ENCODE measurements at places on chromosomes 2 and 18.

- no peak for DNase-seq
Measured at GRCh38 chr2:136114382-136114781, 3.6 kb downstream of the CXCR4 start.

DNA sequence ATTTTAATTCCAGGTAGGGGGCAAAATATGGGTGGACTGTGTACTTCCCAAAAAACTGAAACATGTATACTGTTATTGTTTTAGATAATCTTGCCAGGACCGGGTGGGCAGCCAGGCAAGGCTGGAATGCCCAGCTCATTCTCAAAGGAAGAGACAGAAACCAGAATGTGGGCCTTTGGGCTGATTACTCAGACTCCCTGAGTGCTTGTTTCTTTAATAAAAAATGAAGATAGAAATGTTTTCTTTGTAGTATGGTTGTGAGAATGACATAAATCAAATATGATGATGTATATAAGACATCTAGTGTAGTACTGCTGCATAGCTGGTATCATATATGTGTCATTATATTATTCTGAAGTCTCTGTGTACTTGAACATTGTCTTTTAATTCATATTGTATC is 231.6 kb upstream of the NT5C1B start:
- DNase-seq = no peak

DNA sequence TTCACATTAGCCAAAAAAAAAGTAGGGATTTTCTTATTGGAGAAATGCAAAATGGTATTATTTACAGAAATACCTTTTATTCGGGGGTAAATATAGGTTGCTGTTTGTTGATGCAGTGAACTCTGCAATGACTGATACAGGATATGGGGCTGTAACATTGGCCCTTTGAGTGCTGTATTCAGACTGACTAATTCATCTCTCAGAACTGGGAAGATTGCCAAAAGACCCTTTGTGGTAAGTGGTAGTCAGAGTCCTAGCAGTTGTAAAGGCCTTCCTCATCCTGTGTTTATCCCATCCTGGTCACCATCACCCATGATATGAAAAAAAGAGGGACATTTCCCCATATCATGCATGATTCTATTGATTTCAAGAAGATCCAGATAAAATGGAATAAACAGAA is 14.0 kb upstream of the DCC start:
- DNase-seq = no peak

- DNase-seq = no peak
Measured at GRCh38 chr2:16318474-16319195, 347.0 kb downstream of the CYRIA start.

- no peak for DNase-seq
Measured at GRCh38 chr18:45316127-45316526, 299.1 kb upstream of the SLC14A2 start.

DNA sequence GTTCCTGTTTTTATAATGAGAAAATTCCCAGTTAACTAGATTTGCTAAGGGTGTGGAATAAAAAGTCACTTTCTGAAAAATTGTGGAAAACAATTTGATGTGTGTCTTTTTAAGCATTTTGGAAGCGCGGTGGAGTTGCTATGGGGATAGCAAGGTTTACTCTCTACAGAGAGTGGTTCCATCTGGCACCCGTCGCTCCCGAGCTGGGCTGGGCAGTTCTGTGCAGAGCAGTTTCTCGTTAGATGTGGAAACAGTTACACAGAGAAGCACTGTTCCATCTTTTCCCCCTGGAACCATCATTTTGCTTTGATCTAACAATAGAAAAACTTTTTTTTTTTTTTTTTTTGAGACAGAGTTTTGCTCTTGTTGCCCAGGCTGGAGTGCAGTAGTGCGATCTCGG is 17.4 kb downstream of the LDLRAD4 start:
- no peak for DNase-seq

DNA sequence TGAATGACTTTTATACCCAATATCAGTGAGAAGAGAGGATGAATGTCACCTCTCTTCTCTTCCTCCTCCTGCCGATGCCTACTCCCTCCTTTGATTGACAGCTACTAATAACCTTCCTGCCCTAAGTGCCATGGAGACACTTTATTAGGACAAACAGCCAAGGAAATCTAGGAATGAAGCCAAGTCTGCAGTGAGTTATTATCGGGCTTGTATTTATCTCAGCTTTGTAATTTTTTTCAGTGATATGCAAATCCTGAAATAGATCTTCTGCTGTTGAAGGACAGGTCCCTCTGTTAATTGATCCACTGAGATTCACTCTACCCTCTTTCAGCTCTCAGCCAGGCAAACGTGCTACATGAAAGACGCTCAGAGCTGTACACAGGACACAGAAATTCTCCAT is 686.7 kb downstream of the TMEM182 start:
- no peak for DNase-seq

GRCh38 chr2:223920109-223920508 is 25.0 kb downstream of the WDFY1 start:
- no peak for DNase-seq

DNA sequence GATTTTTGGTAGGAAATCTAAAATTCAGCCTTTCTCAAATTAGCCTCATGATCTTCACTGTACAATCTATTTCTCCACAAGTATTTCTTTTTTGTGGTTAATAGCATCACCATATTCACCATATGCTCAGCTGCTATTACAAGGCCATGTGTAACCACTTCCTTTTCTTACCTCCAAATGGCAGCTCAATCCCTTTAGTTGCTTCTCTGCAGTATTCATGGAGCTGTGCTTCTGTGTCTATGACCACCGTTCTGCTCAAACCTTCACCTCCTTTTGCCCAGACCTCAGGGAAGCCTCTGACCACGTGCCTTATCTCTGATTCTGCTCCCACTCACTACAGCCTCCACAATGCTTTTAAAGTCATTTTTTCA is 126.7 kb upstream of the TMEM200C start:
- DNase-seq = no peak

- peak; percentile 61 for DNase-seq
Measured at GRCh38 chr18:22563164-22563583, 145.5 kb upstream of the CTAGE1 start.

Data from myocyte (in vitro differentiated cells).